Fibroblast of skin of back (primary cell): ENCODE measurements at places on chromosomes 5 and 9.

DNA sequence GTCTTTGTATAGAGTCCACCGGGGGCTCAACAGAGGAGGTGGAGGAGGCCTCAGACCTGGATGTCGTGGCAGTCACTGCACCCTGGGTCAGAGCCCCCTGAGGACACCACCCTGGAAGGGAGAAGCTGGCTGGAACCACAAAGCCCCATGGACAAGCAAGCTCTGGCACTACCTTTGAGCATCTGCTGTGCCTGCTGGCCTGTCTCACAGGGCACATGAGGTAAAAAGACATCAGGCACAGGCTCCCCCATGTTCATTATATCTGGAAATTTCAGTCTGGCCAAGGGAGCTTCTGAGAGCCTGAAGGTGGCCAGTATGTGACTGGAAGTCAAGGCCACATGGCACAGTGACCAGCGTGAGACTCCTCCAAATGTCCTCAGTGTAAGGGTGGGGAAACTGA is 22.9 kb downstream of the KCNMB1 start:
- DNase-seq: no peak

DNA sequence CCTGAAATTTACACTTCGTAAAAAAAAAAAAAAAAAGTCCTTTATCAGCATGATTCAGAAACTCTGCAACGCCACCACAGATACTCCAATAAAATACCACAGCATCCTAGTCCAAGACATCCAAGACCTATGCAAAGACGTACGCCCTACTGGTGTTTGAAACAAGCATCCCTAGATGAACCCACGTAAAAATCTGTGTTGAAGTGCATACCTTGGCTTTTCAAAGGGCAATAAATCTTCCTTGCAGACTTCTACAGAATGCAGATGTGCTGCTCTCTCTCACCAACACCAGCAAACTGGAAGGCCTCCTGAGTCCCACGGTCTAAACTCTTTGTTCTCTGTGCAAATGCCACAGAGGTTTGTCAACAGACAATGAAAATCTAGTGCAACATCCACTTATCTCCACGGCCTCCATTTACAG is 38.8 kb downstream of the MYO10 start:
- DNase-seq: no peak

- no peak for DNase-seq
Measured at GRCh38 chr5:88483964-88484672, 215.5 kb upstream of the TMEM161B start.

- no peak for DNase-seq
Measured at GRCh38 chr9:34157318-34157717, 21.5 kb upstream of the UBAP1 start.

- no peak for DNase-seq
Measured at GRCh38 chr9:87957839-87958238, 16.5 kb downstream of the CDK20 start.

DNA sequence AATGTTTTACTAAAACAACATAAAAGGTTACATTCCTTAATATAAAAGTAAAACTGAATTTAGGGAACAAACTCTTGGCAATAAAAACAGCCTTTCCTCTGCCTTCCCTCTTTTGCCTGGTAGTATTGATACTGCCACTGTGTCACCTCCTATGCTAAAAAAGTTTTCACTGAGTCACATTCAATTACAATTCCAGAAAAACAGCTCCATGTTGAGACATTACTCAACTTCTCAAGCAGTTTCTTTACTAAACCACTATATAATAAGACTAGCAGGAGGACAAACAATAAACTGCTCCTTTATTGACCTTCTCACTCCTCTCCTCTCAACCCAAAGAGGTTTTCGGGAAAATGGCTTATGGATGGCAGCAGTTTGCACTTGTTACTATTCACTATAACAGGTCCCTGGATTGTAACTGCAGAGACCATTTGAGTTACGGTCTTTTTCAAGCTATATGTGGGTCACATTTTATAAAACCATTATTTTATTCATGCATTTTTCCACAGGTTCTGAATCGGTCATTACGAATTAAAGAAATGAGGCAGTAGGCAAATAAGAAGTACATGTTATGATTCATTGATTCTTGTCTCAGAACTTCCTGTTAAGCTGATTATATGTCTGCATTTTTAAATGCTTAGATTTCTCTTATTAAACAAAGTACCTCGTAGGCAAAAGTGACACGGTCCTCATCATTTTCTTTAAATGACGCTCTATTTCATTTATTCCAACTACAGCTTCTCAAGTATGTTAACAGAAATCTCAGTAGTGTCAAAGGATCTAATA is 2.1 kb downstream of the ZDHHC21 start:
- no peak for DNase-seq

DNA sequence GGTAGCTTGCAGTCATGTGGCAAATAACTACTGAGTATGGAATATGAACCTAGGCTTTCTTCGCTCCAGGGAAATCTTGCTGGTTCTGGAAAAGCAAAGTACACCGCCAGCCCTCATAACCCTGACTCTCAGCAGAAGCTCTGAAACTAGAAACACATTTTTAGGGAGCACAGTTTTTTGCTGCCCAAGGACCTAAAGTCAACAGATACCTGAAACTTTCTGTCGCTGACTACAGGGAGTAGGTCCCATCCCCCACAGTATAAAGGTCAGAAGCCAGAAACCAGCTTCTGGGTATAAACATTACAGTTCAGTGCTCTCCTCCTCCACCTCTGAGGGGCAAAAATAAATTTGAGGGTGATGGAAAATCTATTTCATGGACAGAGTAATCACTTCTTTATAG is 3.0 kb downstream of the ATOX1 start:
- DNase-seq: no peak

DNA sequence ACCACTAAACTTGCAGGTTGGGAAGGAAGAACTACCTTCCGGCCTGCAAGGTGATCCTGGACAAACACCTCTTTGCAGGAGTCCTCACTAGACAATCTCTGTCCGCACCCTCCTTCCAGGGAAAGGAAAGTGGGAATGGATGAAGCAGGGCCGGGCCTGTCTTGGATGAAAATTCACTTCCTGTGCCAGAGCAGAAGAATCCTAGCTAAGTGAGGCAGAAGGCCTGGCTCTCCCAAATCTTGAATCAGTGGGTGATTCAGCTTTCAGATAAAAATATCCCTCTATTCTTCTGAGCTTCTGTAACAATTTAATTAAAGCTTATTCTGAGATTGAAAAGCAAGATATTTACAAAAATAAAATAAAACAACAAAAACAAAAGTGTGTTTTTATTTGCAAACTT is 281.9 kb upstream of the TLE4 start:
- no peak for DNase-seq

GRCh38 chr5:72624641-72625236 is 117.5 kb upstream of the ZNF366 start:
- peak; percentile 92 for DNase-seq

DNA sequence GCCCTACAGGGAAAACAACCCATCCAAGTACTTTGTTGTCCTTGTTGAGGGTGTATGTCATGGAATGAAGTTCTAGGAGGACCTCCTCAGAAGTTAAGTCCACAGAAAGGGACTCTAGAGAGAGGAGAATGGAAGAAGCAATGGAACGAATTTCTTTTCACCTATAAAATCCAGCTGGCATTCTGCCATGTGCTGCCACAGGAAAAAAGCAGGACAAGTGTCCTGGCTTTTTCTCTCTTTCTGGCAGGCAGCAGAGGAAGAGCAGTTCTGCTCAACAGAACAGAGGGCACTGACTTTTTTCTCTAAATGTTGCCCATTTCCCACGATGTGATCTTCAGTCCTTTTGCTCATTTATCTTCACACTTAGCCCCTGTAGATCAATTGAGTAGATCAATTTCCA is 240.8 kb downstream of the MCTP1 start:
- no peak for DNase-seq

DNA sequence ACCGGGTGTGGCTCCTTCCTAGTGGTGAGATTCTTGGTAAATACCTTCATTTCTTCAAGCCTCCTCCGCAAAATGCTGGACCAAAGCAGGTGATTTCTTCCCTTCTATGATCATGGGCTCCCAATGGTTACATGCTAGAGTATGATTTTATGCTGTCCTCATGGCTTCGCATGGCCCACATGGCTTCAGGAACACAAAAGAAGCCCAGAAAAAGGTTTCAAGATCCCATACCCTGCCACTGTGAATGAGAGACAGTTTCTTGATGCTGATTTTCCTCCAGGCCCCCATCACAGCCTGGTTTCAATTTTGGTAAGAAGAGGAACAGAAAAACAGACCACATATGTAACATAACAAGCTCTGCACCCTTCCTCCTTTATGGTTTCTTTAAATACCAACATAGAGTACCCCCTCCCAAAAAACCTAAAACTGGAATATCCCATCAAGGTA is 2.4 kb upstream of the RXFP3 start:
- no peak for DNase-seq

- no peak for DNase-seq
Measured at GRCh38 chr5:35683466-35683865, 65.8 kb downstream of the SPEF2 start.

- no peak for DNase-seq
Measured at GRCh38 chr9:121013911-121014310, 36.2 kb downstream of the C5 start.

GRCh38 chr5:35804201-35804653 is 52.5 kb upstream of the IL7R start:
- DNase-seq: no peak

GRCh38 chr5:170312666-170313065 is 15.1 kb upstream of the LCP2 start:
- DNase-seq: peak; percentile 58

DNA sequence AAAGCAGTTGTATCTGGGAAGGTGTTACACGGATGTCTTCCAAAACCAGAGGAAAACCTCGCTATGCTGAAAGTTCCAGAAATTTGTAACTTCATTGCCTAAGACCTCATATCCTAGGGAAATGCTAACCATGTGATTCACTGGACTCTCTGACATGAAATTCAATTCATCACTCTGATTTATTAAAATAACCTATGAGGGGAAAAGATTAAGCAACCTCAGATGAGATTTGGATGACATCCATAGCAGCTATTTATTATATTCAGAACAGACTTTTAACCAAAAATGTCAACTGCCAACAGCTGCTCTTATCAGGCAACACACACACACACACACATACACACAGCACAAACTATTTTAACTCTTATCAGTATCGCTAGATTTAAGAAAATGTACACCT is 1006.4 kb upstream of the CTNND2 start:
- no peak for DNase-seq

DNA sequence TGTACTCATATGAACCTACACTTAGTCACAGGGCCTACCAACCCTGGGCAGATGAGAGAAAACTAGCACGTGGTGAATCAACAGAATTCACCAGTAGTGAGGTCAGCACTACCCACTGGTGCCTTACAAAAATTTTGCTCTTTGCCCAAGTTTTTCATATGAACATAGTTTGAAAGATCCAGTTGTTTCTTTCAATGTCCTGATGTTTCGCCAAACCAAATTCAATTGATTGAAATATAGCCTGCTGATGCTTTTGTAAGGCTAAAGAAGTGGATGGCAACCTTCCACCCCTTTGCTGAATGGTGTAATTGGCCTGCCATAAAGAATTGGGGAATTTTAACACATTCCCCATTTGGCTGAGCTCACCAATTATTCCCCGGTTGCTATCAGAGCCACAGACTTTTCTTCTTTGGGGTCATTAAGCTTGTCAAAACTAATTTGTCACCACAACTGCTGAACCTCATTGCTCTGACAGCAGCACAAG is 339.2 kb downstream of the GLIS3 start:
- DNase-seq: peak; percentile 74

GRCh38 chr9:108056805-108057386 is 567.3 kb upstream of the KLF4 start:
- peak; percentile 91 for DNase-seq

DNA sequence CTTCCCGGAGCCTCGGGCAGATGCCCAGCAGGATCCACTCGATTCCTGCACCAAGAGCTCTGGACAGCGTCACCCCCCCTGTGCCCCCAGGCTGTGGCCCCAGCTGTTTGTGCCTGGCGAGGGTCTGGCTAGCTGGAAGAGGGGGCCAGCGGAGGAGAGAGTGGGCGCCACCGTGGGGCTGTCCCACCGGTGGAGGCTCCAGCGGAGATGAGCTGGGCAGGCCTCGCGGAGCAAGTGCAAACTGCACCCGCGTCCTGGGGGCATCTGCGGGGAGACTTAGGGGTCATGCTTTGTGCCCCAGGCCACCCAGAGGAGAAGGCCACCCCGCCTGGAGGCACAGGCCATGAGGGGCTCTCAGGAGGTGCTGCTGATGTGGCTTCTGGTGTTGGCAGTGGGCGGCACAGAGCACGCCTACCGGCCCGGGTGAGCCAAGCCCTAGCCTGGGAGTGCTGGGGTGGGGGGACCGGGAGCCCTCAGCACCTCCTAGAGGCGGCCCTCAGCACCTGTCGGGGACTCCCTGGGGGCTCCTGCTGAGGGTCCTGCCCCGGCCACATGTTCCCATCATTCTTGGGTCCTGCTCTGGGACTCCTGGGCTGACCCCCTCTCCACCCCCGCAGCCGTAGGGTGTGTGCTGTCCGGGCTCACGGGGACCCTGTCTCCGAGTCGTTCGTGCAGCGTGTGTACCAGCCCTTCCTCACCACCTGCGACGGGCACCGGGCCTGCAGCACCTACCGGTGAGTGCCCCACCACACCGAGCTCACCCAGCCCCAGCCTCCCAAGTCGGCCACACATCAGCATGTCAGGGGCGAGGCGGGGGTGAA is 5.4 kb downstream of the EGFL7 start:
- no peak for DNase-seq

- peak; percentile 22 for DNase-seq
Measured at GRCh38 chr9:21856301-21857094, 54.1 kb downstream of the MTAP start.

DNA sequence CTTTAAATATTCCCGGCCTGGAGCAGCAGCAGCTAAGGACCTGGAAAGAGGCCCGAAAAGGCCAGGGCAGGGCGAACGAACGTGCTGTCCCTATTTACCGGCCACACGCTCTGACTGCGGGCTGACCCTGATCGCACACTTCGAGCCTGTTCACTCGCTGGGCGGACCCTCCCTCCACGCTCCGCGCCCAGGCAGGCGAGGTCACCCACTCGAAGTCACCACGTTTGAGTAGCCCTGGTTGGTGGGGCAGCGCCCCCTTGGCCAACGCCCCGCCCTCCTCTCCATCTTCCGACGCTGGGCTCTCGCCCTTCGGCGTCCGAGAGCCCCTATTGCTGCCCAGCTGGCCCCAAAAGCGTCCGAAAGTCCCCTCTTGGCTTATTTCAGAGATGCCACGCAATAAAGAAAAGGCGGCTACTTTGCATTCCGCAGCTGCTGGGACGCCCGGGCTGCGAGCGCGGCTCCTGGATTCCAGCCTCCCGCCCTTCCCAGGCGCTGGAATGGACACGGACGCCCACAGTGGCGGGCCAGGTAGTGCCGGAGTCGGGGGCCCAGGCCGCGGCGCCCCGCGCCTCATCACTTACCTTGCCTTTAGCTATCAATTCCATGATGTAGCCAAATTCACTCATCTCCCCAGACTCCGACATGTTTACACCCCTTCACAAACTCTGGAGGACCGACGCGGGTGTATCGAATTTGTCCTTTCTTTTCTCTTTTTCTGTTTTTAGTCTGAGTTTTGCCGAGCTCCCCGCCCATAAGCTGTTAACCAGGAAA is 9.9 kb upstream of the TRIM36 start:
- DNase-seq: peak; percentile 18

GRCh38 chr9:14428781-14429230 is 114.9 kb upstream of the NFIB start:
- DNase-seq: peak; percentile 72

GRCh38 chr9:103721056-103721455 is 373.1 kb upstream of the SMC2 start:
- DNase-seq: no peak

- peak; percentile 94 for DNase-seq
Measured at GRCh38 chr9:5437254-5438216, at the start of gene PLGRKT. Gene PLGRKT (minus strand): TSS chr9:5437925. CDS start chr9:5431977, 5,948 bp downstream.

- no peak for DNase-seq
Measured at GRCh38 chr5:77590347-77590746, 48.2 kb downstream of the OTP start.
